ENCODE measurements at places on chromosomes 2 and 18. TPM values are rescaled to one million over a fixed set of nuclear protein-coding genes. Genes with fewer than 3 reads are reported as not detected.

Gene FOXD4L1
- total RNA-seq: not detected

Gene TBR1
- not detected for total RNA-seq

Gene REG3A
- total RNA-seq: not detected

Gene RNPEPL1
- total RNA-seq: 53.2 TPM

Gene SLC5A7
- total RNA-seq: 2.3 TPM

Gene ATP8B1
- 17.4 TPM for total RNA-seq

Gene MEP1B
- not detected for total RNA-seq

Gene MC5R
- total RNA-seq: not detected

Gene IL37
- total RNA-seq: not detected

Gene CDH2
- total RNA-seq: 12.9 TPM

Gene SERPINB7
- not detected for total RNA-seq

Gene SCN3A
- total RNA-seq: 1.1 TPM

Gene AP1S3
- total RNA-seq: 0.54 TPM

All from gastroesophageal sphincter (tissue), 4 donors.